Umbilical cord (tissue), 2 donors: ENCODE measurements at places on chromosomes 16 and 17. TPM values are rescaled to one million over a fixed set of nuclear protein-coding genes. Genes with fewer than 3 reads are reported as not detected.
A peak's percentile ranks its signal among the peaks of the same experiment; 100 is the strongest.

NDRG4 gene
- total RNA-seq, result 22.6 TPM

DNA sequence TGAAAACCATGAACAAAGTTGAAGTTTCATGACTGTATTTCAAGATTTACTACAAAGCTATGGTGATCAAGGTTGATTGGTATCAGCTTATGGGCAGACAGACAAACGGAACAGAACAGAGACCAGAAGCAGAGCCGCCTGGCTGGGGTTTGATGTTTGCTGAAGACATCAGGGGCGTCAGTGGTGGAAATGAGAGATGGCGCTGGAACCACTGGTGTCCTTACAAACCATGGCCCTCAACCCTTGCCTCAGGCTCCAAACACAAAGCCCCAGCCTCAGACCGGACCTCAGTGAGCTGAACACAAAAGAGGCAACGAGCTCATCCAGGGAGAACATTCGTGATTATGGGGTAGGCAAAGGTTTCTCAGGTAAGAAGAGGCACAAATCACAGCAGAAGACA, 113.0 kb upstream of the METRNL start:
- DNase-seq, result no peak

GRCh38 chr16:19115148-19116021, 1.6 kb downstream of the ITPRIPL2 start:
- DNase-seq, result no peak

- DNase-seq, result peak; percentile 21
Measured at GRCh38 chr17:58575511-58575910, 61.1 kb upstream of the MTMR4 start.

ASPHD1 gene
- not detected for total RNA-seq

HP gene
- total RNA-seq, result 6.5 TPM

GRCh38 chr16:53504665-53505064, 1.7 kb upstream of the AKTIP start:
- peak; percentile 22 for DNase-seq

DNA sequence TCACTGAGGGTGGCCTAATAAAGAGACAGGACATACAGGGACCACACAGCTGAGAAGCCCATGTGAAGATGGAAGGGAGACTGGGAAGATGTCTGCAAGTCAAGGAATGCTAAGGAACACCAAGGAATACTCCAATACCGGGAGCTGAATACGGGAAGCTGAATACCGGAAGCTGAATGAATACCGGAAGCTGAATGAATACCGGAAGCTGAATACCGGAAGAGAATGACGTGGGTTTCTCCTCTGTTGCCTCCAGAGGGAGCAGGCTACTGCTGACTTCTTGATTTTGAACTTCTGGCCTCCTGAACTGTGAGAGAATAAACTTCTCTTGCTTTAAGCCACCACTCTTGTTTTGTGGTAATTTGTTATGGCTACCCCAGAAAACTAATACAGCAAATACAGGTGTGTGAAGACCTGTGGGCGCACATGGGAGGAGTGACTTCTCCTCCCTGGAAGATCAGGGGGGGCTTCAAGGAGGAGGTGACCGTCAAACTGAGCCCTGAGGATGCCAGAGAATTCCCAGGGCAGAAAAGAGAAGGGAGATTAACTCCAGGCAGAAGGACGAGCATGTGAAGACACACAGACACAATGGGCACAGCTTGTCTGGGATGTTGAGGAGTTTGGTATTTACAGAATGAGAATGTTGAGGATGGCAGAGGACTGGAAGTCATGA, 259.9 kb downstream of the IRF8 start:
- DNase-seq, result no peak

- no peak for DNase-seq
Measured at GRCh38 chr16:1535391-1536291, 2.2 kb downstream of the TMEM204 start.

GRCh38 chr17:74998783-74999182, 11.4 kb downstream of the CDR2L start:
- DNase-seq, result peak; percentile 36

DNA sequence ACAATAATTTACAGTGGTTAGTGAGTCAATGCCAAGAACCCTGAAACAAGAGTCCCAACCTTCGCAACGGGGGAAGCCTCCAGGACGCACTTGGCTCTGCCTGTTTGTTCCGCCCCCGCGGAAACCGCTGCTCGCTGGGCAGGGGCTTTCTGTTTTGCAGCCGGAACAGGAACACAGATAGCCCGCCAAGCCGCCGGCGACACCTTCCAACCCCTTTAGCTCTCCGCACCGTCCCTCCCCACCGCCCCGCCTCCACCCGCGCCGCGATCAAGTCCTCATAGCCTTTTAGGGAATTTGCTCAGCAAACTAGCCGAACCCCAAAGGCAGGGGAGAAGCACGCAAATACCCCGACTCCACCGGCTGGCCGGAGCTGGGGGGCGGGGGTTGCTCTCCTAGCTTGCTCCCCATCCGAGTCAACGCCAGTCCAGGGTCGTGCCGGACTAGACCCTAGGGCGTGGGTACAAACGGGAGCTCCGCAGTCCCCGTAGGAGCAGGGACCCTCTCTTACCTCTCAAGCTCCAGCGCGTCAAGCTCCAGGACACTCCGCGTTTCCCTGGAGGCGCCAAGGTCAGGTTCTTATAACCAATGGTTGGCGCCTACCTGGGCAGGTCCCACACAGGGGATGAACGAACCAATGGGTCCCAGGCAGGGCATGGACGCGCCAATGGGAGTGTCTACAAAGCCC, at the start of gene SLFN13:
Gene SLFN13 (minus strand): TSS at position 553 of the 685 bp plus-strand sequence. CDS start 3,086 bp downstream, outside the sequence.
- DNase-seq, result peak; percentile 48

GRCh38 chr17:82097919-82098168, 192 bp downstream of the FASN start:
- no peak for DNase-seq

SKAP1 gene
- total RNA-seq, result not detected
